MV-4-11 (cell line): ENCODE measurements at places on chromosomes 5 and 9.

GRCh38 chr5:135739383-135739981, 95.0 kb upstream of the SLC25A48 start:
- no peak for DNase-seq

- no peak for DNase-seq
Observed at GRCh38 chr5:68286612-68286912, 71.0 kb downstream of the PIK3R1 start.

- peak; percentile 67 for DNase-seq
Observed at GRCh38 chr5:179769271-179769670, 24.5 kb upstream of the LTC4S start.

GRCh38 chr9:131349522-131349880, 44.4 kb upstream of the PRRC2B start:
- DNase-seq = no peak

DNA sequence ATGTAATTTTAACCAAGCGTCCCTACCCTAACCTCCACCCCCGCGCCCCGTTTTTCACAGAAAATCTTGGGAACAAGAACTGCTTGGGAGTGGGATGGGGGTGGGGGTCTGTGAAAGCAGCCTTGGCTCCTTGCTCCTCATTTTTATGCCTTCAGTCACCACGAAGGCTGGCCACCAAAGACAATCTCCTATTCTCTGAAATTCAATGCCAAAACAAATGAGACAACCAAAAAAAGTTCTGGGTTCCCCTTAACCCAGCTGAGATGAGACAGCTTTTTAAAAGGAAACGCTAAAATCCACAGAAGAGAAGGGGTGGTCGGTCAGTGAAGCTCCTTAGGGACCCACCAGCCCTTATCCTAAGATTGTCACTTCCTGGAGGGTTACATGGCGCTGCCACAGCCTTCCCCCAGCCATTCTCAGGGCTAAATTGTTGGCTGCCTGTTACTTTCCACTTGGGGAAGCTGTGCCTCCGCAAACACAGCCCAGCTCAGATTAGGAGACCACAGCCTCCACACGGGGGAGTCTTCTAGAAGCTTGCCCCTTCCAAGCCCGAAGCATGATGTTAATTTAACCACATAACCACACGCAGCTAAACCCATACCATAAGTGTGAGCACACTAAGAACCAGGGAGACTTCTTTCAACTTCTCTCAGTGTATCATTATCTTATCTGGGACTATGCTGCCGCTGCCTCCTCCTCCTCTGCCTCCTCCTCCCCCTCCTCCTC, 136.3 kb downstream of the FOXD1 start:
- peak; percentile 88 for DNase-seq

GRCh38 chr9:137660144-137660543, 41.3 kb downstream of the EHMT1 start:
- DNase-seq = peak; percentile 60

DNA sequence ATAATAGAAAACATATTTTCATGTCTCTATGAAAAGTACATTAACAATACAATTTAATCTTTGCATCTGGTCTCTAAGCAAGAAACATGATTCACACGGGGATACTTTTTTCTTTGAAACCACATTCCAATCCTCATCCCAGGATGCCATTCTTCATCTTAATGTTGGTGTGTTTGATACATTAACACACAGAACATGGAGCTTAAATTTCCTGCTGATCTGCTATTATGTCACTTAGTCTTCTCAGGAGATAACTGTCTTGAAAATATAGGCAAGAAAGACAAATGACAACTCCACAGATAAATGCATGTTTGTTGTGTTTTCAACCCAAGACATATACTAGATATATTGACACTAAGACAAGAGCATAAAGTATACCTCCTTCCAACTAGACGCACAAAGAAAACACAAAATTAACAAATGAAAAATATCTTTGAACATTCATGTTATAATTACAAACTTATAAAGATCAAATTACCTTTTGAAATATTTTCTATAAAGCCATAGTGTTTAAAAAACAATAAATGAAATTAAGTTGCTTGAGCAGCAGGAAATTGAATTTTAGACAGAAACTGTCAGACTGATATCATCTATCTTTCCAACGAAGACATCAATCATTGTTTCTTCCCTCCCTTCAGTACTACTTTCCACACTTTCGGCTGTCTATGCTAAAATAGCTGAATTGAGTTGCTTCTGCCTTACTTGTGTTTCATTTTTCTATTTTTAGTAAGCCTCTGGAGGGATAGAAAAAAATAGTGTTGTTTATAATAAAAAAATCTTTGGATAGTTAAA, 1676.7 kb upstream of the CDH9 start:
- no peak for DNase-seq

- no peak for DNase-seq
Observed at GRCh38 chr9:134214386-134214765, 50.0 kb upstream of the RNU6ATAC start.

DNA sequence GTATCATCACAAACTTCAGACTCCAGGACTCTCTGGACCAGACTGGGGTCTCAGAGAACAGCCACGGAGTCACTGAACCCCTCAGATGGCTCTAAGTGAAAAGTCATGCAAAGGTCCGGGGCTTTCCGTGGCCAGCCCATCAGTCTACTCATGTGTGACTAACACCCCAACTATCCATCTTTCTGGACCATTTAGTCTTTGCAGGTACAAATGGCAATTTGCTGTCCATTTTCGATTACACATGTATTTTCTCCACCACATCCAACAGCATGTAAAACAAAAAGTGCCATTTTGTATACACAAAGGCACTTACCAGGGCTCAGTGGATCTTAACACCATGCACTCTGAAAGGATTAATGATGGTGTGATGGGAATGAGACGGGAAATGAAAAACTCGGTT, 387.7 kb downstream of the BNC2 start:
- no peak for DNase-seq

GRCh38 chr5:90379652-90380051, 29.9 kb downstream of the CETN3 start:
- no peak for DNase-seq

DNA sequence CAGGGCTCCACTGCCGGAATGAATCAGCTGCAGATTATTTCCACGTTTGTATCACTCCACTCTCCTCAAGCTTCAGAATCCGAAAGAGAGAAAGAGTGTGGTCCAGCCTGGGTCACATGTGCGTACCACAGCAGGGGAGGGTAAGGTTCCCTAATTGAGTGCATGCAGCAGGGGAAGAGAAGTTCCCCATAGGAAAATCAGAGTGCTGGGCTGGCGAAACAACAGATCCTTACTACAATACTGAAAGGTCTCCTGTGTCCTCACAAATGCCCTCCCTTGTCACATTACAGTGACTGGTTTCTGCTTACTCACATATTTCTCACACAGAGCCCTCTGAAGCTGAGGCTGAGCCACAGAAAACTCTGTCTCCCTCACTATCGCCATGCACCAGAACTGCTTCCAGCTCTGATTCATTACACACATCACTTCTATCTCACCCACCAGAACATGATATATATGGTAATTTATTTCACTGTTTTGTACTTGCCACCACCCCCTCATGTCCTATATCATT, 532.2 kb upstream of the TUSC1 start:
- no peak for DNase-seq

- no peak for DNase-seq
Observed at GRCh38 chr5:35626553-35626952, 8.9 kb downstream of the SPEF2 start.

- DNase-seq = no peak
Observed at GRCh38 chr5:72498284-72498683, 8.9 kb downstream of the ZNF366 start.

- DNase-seq = no peak
Observed at GRCh38 chr5:168676501-168676900, 97.3 kb upstream of the PANK3 start.

DNA sequence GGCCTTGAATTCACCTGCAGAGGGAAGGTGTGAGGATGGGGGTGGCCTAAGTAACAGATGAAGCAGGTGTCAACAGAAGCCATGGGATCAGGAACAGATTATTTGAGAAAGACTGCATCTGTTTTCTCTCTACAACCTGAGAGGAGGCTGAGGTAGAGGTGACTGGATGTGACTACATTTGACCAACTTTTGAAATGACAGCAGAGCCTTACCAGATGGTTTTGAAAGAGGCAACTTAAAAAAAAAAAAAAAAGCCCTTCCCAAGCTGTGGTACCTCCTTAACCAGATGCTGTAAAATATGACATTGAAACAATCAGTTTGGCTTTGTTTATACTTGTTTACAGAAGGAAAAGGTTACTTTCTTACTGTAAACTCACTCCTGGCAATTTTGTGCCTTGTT, 108.6 kb downstream of the TRIO start:
- DNase-seq = no peak

DNA sequence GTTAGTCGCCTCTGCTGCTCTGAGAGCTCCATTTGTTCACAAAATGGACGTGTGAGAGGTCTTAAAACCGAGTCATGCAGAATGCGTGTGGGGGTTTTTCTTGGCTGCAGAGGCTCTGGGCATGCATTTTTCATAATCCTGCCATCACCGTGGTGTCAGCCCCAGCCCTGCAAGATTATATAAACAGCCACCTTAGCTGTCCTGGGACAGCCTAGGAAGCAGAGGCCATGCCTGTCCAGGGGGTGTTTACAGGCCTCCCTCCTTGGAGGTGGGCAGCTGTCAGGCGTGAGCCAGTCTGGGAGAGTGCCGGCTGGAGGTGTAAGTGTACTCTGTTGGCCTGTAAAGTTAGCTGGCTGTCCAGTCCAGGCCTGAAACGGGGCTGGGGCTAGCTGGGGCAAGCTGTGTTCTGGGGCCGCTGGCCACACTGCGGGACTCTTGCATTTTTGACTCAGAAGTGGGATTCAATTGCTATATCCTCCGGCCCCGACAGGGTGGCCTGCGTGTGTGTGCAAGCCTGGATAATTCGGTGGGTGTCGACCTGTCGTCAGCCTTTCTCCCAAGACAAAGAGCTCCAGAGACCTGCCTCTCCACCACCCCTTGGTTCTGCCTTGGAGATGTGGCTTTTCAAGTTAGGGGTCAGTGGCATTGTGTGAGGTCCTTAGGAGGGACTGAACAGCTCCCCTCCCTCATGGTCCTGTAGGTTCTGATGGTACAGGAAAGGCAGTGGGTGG, 2.4 kb downstream of the WNK2 start:
- no peak for DNase-seq

DNA sequence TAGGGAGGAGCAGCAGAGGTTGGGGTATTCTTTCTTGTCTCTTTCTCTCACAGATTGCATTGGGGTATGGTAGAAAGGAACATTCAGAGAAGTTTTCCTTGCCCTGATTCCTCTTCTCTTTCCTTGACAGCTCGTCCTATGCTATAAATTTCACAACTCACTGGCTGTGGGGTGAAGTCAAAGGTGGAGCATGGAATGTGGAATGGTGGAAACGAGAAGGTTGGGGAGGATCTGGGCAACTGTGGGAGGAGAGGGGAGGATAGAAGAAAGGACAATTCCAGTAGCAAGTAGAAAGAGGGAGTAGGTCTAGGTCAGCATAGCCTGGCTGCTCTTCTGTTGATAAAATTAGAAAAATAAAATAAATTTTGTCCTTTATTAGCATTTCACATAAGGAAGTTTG, 39.0 kb upstream of the POC5 start:
- DNase-seq = no peak

DNA sequence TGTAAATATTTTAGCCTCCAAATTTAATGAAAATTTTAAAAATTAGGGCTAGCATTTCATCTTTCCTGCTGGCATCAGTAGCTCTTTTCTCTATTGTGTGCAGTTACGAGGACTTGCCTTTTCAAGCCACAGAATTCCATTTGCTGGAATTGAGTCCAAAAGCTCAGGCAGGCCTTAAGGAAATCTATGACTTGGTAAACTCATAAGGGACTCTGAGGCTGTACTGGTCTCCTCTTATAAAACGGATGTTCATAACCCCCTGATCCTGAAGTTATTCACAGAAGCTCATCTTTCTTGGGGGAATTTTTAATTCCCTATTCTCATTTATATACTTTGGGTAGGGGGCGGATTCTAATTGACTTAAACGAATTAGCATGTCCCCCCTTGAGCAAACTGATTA, 23.4 kb downstream of the ANKRA2 start:
- no peak for DNase-seq

DNA sequence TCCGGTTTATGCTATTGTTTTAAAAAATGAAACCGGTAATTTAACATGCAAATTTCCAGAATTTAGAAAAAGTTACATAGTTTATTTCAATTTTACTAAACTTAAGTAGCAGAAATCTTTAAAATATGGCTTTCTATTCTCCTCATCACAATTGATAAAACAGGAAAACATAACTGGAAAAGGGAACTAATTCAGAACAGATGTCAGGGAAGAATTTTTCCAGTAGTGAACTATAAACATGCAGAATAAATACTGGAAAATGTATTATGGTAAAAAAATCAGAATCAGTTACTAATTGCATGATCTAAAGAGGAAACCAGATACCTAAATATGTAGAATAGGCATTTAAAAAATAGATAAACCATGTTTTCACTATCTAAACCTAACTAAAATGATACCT, 7.3 kb upstream of the NR4A3 start:
- no peak for DNase-seq

DNA sequence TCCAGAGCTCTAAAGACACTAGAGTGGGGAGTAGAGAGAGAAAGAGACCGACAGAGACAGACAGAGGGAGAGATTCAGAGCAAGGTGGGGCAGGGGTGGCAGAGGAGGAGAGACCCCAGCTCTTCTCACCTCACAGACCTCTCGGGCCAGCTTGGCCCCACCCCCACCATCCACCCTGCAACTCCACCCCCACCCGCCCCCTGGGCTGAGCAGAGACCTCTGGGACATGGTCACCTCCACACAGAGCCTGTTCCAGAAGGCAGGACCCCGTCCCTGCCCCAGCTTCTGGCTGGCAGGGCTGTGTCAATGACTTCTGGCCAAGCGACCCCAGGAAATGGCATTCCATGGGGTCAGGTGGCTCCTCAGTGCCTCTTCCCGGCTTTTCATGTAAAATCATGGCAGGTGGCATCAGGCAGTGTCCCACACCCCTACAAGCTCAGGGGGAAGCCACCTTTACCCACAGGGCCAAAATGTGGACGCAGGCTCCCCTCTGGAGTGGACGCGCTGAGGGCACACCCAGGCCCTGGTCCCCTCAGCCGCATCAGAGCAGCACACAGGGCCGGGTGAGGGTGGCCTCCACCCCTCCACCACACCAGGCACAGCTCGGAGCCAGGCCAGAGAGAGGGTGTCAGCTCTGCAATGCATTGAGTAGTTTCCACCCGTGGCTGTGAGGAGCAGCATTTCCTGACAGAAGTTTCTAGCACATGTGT, 131.2 kb upstream of the LPCAT1 start:
- no peak for DNase-seq

DNA sequence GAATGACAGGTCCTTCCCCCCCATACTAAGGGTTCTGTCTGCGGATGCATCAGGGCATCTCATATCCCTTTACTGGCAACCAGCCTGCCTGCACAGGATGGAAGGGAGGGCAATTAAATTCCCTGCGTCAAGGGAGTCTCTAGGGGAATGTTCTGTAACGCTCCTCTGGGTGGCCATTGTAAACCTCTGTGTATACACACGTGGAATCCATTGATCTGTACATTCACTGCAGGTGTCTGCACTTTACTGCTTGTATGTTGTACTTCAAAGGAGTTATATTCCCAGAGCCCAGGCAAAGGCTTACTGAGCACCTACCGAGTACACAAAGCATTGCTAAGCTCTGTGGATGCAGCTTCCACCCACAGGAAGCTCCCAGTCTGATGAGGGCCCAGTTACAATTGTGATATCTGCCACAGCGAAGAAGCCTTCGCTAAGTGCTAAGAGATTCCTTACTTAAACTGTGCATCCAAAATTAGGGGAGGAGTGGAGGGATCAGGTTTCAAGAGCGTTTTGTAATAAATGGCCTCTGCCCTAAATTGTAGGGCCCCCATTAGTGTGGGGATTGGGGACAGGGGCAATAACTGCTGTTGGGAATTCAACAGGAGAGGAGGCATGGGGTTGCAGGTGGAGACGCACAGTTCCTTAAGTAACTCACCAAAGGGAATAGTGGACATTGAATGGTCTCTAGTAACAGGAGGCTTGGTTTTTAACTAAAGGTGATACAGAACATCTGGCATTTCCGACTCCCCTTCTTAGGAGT, 1.5 kb upstream of the RETREG1 start:
- no peak for DNase-seq
